CD4-positive, CD25-positive, alpha-beta regulatory T cell (primary cell): ENCODE measurements at places on chromosomes 6 and 20. TPM values are rescaled to one million over a fixed set of nuclear protein-coding genes. Genes with fewer than 3 reads are reported as not detected.

DNA sequence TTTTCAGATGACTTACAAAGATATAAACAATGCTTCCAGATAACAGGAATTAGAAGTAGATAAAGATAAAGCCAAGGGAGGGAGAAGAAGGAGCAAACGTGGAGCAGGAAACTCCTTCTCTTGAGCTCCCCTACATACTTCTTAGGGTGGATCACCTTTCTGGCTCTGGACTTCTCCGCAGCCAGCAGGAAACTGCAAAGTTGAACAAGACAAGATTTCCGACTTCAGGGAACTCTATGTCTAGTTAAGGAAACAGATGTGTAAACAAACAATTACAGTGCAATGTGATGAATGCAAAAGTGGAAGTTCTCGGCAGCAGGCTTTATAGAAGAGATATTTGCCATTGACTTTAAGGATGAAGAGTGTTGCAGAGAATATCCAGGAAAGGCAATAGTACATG lies 134.0 kb upstream of the MARCKS start:
- H3K4me1 ChIP-seq = no peaks in the 10 kb centered on the region
- H3K4me3 ChIP-seq = no peak overlapping the region
- H3K27me3 ChIP-seq = no peaks in the 10 kb centered on the region
- DNase-seq = no peak
- H3K36me3 ChIP-seq = no peaks in the 10 kb centered on the region

GRCh38 chr6:56050530-56051201 lies 175.3 kb upstream of the BMP5 start:
- H3K4me1 ChIP-seq = no peaks in the 10 kb centered on the region
- H3K36me3 ChIP-seq = no peaks in the 10 kb centered on the region
- no peaks in the 10 kb centered on the region for H3K27me3 ChIP-seq
- H3K4me3 ChIP-seq = no peak overlapping the region
- no peak for DNase-seq
- H3K27ac ChIP-seq = no peak overlapping the region

- DNase-seq = no peak
- H3K4me1 ChIP-seq = no peaks in the 10 kb centered on the region
- H3K4me3 ChIP-seq = no peak overlapping the region
- no peaks in the 10 kb centered on the region for H3K27me3 ChIP-seq
Measured at GRCh38 chr6:165173484-165173883, 135.9 kb downstream of the C6orf118 start.

DNA sequence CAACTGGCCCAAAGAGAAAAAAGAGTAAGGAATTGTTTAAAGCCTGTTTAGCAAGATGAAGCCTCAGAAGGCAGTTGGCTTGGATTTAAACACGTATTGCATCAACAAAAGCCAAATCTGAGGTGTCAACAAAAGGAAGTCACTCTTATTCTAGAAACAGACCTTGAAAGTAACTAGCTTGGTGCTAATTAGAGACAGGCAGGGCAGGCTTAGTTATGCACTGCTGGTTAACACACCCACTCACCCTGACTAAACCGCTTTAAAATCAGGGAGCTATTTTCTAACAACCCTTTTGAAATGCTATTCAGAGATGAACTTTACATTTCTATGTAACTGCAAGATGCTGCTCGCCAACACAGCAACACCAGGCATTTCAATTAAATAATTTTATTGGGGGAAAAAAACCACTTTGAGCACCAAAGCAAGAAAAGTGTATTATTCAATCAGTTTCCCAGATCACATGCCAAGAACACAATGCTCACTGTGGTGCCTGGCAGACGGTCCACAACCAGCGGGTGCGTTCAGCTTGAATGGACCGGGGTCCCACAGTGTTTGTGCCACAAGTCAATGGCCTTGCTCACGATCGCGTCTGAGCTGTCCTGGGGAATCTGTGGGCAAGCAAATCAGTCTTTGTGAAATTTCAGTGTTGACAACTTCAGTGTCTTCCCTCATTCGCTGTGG lies 23.6 kb downstream of the TBC1D7 start:
- no peaks in the 10 kb centered on the region for H3K27me3 ChIP-seq
- peaks cover 8% of the 10 kb centered on the region for H3K4me1 ChIP-seq
- peaks cover 45% of the 10 kb centered on the region for H3K36me3 ChIP-seq

DNA sequence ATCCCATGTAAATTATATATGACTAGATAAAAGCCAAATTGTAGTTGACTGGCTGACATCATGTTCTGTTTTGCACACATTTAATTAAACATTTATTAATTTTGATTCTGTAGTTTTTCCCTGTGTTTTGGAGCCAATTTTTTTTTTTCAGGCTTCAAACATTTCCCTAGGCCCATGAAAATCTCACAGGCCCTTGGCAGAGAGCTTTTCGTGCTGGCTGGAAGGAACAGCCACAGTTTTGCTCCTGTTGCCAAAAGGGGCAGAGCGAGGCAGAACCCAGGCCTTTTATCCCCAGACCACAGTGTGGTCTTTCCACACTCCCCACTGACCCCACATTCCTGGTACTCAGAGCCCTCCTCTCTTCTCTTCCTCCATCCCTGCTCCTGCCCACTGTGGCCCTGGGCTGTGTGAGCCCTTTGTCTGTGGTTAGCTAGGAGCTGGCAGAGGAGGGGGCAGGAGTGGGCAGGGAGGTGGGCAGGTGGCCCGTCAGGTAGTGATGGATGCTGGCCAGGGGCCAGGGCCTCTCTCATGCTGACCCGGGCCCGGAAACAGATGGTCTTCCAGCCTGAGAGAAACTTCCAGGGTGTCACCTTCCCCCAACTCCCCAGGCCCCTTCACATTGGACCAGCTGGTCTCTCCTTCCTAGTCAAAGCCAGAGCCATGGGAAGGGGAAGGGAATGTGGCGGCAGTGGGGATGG lies 19.4 kb upstream of the CCM2L start:
- H3K4me3 ChIP-seq = no peak overlapping the region
- no peak for DNase-seq
- H3K36me3 ChIP-seq = no peaks in the 10 kb centered on the region
- H3K4me1 ChIP-seq = no peaks in the 10 kb centered on the region
- H3K27me3 ChIP-seq = peaks cover 6% of the 10 kb centered on the region
- H3K27ac ChIP-seq = no peak overlapping the region

DNA sequence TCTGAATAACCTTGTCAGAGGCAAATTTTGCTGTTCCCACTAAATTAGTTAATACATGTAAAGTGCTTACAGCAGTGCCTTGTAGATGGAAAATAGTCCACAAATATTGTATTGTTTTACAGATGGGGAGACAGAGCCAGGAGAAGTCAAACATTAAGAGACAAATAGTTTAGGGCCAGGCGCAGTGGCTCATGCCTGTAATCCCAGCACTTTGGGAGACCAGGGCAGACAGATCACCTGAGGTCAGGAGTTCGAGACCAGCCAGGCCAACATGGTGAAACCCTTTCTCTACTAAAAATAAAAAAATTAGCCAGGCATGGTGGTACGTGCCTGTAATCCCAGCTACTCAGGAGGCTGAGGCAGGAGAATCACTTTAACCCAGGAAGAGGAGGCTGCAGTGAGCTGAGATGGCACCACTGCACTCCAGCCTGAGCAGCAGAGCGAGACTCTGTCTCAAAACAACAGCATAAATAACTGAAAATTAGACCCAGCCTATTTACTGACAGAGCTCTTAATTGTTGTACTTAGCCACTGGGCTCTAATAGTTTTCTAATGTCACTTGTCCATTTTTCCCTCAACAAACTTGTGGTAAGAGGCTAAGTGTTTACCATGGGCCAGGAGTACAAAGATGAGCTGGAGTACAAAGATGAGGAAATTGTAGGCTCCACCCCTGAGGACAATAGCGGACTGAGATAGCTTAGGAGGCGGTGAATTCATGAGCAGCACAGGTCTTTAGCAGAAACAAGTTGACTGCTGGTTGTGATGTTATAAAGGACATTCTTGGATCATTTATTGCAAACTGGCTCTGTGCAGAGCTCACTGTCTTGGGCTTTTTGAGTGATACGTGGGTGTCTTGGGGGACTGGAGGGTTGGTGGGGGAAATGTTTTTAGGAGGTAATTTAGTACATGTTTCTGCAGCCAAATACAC lies 6.4 kb downstream of the ZSWIM3 start:
- H3K4me3 ChIP-seq = no peak overlapping the region
- H3K27ac ChIP-seq = no peak overlapping the region
- H3K4me1 ChIP-seq = no peaks in the 10 kb centered on the region
- H3K27me3 ChIP-seq = no peaks in the 10 kb centered on the region

DNA sequence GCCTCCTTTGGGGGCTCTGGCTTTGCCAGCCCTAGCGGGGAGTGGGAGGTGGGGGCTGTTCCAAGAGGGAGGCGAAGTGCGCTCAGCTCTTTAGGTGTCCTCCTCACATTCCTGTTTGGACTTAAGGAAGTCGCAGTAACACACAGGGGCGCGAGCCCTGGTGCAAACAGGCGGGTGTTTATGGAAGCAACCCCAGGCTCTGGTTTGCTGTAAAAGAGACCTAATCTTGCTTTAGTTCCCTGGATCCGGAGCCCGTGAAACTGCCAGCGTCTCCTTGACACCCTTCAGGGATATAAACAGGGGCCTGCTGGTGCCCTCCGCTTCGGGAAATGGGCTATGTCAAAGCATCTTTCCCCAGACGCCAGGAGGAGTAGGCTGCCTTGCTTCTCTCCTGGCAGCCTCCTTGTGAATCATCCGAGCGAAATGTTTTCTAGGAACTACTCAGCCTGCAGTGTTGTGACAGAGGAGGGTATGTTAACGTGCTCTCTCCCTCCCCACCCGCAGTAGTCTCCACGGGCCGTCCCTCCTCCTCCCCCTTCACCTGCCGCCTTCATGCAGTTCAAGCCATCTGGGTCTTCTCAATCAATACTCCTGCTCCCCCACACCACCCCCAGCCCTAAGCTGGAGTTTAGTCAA lies 168.0 kb upstream of the LRFN2 start:
- no peaks in the 10 kb centered on the region for H3K4me1 ChIP-seq
- H3K36me3 ChIP-seq = no peaks in the 10 kb centered on the region
- H3K4me3 ChIP-seq = no peak overlapping the region
- no peak overlapping the region for H3K27ac ChIP-seq
- peaks cover 13% of the 10 kb centered on the region for H3K27me3 ChIP-seq

- H3K4me3 ChIP-seq = no peak overlapping the region
- no peaks in the 10 kb centered on the region for H3K4me1 ChIP-seq
- no peak overlapping the region for H3K27ac ChIP-seq
- no peak for DNase-seq
Measured at GRCh38 chr6:19569563-19569962, 267.6 kb upstream of the ID4 start.

- peaks cover 59% of the 10 kb centered on the region for H3K36me3 ChIP-seq
- H3K27ac ChIP-seq = no peak overlapping the region
- no peak for DNase-seq
- H3K4me1 ChIP-seq = no peaks in the 10 kb centered on the region
Measured at GRCh38 chr20:1442304-1442703, 24.3 kb downstream of the NSFL1C start.

DNA sequence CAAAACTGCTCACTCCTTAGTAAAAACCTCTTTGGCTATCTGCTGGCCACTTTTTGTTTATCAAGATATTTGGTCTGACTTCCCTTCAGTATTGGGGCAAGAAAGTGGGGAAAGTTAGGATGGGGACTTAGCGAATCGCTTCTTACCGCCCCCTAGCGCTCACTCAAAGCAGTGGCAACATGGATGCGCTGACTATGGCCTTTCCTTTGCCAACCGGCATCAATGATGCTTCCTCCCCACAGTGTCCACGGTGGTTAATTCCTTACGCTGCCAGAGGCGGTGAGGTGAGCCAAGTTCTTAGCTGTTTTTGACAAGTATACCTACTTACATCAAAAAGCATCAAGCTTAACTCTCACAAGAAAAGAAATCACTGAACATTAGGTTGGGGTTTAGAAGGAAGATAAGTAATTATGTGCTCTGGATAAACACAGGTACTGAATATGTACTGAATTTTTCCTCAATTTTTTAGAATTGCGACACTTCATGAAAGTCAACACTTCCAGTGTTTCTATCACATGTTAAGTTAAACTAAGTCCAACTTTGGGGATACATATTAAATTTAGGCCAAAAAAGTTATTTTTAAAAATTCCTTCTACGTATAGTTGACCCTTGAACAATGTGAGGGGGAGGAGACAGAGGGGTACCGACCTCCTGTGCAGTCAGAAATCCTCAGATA lies 86.7 kb downstream of the GMDS start:
- no peak overlapping the region for H3K27ac ChIP-seq
- no peak for DNase-seq
- H3K4me1 ChIP-seq = peaks cover 12% of the 10 kb centered on the region
- no peak overlapping the region for H3K4me3 ChIP-seq
- no peaks in the 10 kb centered on the region for H3K36me3 ChIP-seq

- H3K27ac ChIP-seq = no peak overlapping the region
- H3K36me3 ChIP-seq = no peaks in the 10 kb centered on the region
- no peaks in the 10 kb centered on the region for H3K4me1 ChIP-seq
Measured at GRCh38 chr6:46777476-46778346, 15.5 kb upstream of the MEP1A start.

DNA sequence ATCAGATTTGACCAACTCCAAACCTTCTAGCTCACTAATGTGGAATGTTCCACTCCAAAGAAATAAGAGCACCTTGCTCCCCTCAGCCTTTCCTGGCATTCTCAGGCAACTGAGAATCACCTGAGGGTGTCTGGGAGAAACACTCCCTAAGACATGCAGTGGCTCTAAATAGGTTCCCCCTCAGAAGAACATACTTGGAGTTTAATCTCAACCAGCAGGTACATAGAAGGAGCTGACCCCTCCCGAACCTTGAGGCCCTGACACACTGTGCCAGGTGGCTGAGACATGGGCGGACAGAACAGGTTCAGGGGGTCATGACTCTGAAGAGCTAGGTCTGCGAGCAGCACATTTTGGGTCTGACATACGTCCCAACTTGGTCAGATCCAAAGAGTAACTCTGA lies 107.6 kb upstream of the MAP3K4 start:
- no peaks in the 10 kb centered on the region for H3K36me3 ChIP-seq
- no peaks in the 10 kb centered on the region for H3K27me3 ChIP-seq
- no peak overlapping the region for H3K4me3 ChIP-seq

- no peak for DNase-seq
- H3K4me3 ChIP-seq = no peak overlapping the region
- H3K27ac ChIP-seq = no peak overlapping the region
- H3K36me3 ChIP-seq = no peaks in the 10 kb centered on the region
- H3K27me3 ChIP-seq = no peaks in the 10 kb centered on the region
- H3K4me1 ChIP-seq = no peaks in the 10 kb centered on the region
Measured at GRCh38 chr20:61541537-61541936, 289.5 kb downstream of the CDH4 start.

DNA sequence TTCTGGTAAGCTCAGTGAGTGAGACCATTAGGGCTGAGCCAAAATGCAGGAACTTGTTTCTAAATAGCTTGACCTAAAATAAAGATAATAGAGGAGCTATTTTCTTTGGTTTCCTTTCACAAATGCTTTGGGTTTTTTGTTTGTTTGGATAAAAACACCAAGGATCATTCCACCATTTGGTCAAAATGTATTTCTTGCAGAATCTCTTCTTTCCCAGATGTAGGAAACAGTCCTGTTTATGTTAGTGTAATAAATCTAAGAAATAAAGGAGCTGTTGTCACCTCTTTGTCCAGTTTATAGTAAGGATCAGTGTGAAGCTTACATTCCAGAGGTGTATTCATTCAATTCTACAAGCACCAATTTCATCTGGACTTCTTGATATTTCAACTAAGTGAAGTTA lies 297.8 kb downstream of the GJA1 start:
- no peak for DNase-seq
- no peak overlapping the region for H3K4me3 ChIP-seq
- H3K27ac ChIP-seq = no peak overlapping the region

GRCh38 chr20:38434301-38434741 lies 807 bp downstream of the SNHG17 start:
- H3K27me3 ChIP-seq = no peaks in the 10 kb centered on the region
- H3K4me3 ChIP-seq = peak overlapping the region; percentile 79
- H3K27ac ChIP-seq = peak overlapping the region; percentile 83
- no peak for DNase-seq

ZNF165 gene
- total RNA-seq = 4.3 TPM

CPXM1 gene
- 1.2 TPM for total RNA-seq

SYNDIG1 gene
- total RNA-seq = not detected

C6orf15 gene
- total RNA-seq = not detected

VSX1 gene
- total RNA-seq = not detected

BTNL2 gene
- not detected for total RNA-seq

MRPS10 gene
- total RNA-seq = 16.2 TPM

ENPP3 gene
- total RNA-seq = 0.32 TPM

NKX2-4 gene
- not detected for total RNA-seq
